ENCODE measurements at places on chromosomes 12 and 14. TPM values are rescaled to one million over a fixed set of nuclear protein-coding genes. Genes with fewer than 3 reads are reported as not detected.

DNA sequence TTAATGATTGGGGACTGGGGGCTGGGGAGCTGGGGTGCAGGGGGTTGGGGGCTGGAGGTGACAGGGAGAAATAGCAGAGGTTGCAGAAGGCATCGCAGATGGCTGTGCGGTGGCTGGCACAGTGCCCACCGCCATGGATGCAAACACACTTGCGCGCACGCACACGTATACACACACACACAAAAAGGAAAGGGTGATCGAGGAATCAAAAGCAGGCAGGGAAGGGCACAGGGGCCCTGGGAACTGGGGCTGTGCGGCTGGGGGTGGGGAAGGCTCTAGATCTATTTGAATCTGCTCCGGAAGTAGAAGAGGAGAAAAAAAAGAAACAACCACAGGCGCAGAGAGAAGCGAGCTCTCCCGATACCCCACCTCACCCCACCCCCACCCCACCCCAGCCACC is 39.4 kb downstream of the ZFHX2 start:
- no peak for DNase-seq

TOMM20L gene
- not detected for total RNA-seq

DNA sequence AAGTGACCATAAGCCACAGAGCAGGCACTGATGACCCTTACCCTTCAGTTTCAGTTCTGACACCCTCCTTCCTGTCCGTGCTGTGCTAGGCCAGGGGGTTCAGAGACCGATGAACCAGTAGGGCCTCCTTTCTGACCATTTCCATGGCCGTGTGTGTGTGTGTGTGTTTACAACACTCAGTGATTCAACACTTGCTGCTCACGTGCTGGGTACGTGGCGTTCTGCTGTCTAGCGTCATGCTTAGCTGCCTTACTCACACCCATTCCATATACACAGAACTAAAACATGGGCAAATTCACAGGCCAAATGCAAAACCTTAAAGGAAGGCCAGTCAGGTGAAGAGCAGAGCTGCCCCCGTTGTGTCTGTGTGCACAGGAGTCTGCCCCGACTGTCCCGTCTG is 67.5 kb downstream of the DNAH10 start:
- no peak for DNase-seq

SLC10A1 gene
- 117 TPM for total RNA-seq

FGF6 gene
- not detected for total RNA-seq

DNA sequence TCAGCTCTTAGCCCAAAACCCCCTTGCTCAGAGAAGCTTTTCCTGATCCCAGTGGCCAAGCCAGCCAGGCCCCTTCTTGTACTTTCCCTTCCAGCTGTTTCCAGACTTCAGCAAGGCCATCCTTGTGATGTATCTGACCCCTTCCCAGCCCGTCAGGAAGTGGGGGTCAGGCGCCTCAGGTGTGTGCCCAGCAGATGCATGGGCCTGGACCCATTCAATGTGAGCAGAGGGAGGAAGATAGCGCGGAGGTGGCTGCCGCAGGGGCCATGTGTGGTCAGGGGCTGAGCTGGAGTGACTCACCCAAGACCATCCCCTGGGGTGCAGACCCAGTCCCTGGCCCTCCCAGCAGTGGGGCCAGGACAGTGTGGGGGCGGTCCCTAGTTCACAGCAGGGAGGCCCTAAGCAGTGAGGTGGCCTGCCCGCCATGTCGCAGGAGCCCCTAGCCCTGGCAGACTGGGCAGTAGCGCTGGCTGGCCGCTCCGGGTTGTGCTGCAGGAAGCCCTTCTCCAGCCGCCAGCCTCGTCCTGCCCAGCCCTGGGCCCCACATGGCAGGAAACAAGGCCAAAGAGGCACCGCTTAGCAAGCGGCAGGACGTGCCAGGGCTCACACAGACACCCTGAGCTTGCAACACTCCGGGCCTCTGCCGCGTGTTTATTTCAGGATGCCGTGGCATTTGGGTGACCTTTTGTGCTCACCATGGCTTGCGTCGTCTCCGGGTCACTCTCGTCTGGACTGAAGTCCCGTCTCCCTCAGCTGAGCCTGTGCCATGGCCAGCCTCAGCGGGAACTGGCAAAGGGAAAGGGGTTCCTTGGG is 12.0 kb downstream of the ADSS1 start:
- DNase-seq = peak; percentile 99

DNA sequence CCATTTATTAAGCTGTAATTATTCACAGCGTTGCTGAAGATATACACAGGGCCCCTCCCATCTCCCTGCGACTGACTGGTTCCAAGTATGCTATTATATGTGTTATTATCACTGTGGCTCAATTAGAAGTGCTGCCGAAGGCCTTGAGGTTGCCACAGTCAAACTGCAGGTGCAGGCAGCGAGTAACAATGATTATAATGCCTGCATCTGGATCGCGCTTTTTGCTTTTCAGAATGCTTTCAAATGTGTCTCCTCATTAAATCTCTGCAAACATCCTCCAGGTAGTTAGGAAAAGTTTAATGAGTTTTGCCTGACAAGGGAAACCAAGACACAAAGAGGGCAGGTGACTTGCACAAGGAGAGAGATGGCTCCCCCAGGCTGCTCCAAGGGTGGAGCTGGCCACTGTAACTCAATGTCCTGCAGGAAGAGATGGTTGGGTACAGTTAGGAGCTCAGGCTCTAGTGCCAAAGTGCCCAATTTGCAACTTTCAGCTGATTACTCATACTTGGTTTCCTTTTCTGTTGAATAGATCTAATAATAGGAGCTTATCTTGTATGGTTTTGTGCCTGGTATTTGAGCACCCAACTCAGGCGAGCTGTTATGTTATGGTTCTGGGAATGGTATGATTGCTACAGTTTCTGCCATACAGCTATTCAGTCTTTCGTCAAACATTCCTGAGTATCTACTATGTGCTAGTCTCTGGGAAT is 1.7 kb upstream of the SYNE3 start:
- peak; percentile 22 for DNase-seq

DNA sequence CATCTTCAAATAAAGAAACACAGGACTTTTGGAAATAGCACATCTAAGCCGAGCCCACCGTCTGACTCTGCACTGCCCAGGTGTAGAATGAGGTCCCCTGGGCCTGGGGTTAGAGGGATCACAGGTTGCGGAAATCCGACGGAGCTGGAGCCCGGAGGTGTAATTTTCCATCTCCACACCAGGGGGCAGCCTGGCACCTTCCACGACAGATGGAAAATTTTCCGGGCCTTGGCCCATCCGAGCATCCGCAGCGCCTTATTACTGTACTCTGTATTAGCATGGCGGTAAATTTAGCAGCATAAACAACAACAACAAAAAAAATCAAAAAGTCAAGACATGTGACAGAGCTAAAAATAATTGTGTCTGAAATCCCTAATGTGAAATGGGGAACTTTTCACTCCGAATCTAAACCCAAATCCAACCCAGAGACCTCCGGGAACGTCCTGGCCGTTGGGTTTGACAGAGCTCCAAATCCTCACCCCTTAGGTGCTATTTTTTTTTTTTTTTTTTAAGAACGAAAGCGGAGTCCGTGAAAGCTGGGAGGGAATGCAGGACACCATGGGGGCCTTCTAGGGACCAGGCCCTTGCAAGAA is 93.9 kb downstream of the KSR2 start:
- peak; percentile 72 for DNase-seq

GRCh38 chr14:34662561-34663088 is 32.7 kb upstream of the SNX6 start:
- DNase-seq = no peak

DNA sequence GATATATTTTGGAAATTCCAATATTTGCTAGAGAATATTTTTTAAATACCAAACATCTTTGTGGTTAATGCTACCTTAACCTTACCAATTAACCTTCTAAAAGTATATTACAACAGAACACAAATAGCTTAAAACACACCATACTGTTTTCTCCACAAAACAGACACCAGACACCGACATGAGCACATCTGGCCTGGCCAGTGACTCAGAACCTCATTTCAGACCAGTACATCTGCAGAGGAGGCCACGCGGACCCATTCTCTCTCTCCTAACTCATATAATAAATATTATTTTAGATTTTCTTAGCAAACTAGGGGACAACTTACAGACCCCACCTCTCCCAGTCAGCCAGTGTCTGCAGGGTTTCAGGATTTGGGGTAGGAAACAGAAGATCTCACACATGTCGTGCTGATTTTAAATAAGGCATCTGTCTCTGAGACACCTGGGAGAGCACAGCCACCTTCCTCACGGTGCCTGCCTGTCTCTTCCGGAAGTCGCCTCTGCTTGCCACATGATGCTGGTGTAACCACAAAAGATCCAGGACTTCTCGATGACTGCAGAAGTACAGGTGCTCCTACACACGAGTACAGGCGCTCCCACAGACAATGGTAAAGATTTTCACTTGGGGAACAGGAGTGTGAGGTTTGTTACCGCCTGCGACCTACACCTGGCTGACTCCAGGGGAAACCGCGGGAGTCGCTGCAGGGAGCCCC is 9.7 kb upstream of the ANKLE2 start:
- DNase-seq = no peak

GRCh38 chr12:130097342-130097741 is 64.9 kb upstream of the FZD10 start:
- no peak for DNase-seq

DNA sequence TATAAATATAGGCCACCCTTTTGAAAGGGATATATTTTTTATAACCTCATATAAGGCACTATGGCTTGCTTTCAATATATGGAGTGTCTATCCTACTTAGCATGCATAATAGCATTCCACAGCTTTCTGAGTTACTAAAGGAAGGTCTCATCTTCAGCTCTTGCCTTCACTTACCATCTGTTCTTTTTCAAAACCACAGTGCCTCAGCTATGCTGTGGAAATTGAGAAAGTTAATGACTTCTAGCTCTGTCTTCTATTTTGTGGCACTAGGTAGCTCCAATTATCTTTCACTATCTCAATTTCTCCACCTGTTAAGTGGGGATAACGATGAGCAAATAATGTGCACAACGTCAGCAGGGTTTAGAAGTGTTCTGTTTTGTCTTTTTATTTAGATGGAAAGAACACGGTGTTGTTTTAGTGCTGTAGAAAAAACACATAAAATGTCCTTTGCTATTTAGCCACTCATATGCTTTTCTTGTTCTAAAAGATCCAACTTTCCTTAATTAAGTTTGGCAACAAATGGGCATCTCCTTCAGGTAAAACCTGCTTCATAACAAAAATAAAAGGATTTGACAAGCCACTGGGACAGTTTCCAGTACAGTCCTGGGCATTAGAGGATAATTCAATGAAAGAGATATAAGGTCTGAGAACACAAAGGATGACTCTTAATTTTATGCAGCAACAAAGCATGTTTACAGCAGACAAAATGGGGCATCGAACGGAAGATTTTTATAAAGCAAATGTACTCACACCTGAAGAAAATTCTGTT is 462.0 kb upstream of the SYT1 start:
- DNase-seq = no peak

ABCC9 gene
- 65.9 TPM for total RNA-seq

DNA sequence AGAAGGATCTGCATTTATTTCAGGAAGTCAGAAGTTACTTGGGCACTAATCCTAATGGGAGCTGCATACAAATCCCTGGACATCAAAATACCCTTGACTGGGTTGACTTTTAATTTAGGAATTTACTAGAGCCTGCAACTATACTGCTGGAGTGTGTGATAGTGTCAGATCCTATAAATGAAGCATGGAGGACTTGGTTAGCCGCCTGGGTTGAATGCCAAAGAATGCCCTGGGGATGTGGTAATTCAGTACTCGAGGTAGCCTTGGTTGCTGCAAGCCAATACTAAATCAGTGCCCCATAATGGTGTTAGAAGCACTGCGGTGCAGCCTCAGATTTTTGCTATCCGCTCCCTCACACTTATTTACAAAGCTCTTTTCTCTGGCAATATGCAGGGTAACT is 184.9 kb downstream of the CAPZA3 start:
- DNase-seq = no peak

DNA sequence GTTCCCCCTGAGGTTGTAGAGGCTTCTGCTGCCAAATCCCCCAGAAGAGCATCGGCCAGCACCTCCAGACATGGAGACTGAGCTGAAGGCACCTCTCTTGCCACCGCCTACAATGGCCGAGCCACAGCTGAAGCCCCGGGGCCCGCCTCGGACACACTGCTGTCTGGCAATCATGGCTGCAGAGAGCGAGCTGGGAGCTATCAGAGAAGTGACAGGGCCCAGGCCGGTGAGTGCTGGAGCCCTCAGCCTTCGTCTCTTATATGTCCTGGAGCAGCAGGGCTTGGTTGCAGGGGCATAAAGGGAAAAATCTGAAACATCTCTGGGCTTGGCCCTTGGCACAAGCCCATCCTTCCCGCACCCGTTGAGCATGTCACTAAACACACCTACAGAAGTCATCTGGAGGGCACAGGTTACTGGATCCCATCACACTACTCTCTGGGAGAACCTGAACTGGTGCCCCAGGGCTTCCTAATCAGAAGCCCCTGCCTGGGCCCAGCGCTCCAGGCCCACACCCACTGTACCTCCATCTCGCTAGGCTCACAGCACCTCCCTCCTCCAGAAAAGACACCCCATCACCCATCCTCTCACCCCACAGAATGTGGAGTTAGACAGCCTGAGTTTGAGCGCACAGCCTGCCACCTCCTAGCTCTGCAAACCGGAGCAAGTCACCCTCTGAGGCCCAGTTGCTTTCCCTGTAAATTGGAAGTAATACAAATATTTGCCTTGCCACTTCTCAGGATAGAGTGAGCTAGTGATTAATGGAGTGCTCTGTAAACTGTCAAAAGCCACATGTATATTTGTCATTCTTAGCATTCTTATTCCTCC is at the start of gene KRT4:
TSS of gene KRT4 (minus strand) at position 232 of the 825 bp plus-strand sequence. CDS start at position 174, 58 bp downstream.
- no peak for DNase-seq

GRCh38 chr12:120651821-120652220 is 11.4 kb downstream of the CABP1 start:
- no peak for DNase-seq

Measured in left lobe of liver (tissue), 2 donors.